ENCODE measurements at places on chromosomes 16 and 17.
A peak's percentile ranks its signal among the peaks of the same experiment; 100 is the strongest.

DNA sequence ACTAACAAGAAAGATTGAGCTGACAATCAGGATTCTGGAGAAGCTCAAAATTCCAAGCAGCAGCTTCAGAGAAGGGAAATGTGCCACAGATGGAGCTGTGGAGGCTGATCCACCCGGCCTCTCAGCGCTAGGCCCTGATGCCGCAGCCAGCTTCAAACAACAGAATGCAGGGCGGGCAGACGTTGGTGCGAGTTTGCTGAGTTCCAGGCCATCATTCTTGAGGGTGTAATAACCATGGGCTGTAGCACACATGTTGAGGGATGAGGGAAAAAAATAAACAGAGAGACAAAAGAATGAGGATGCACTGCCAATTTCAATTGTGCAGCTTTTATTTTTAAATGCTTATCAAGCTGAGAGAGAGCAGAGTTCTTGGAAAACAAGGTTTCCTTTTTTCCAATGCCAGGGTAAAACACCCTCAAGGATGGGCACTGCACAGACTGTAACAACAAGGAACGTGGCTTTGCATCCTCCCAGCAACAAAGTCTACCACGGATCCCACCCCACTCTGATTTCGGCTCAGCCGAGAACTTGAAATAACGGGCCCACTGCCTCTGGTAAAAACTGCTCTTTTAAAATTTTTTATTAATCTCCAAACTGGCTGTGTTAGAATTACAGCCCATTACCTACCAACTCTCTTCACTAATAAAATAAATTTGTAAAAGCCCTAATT lies 90.2 kb downstream of the SMG6 start:
- DNase-seq: peak; percentile 76

DNA sequence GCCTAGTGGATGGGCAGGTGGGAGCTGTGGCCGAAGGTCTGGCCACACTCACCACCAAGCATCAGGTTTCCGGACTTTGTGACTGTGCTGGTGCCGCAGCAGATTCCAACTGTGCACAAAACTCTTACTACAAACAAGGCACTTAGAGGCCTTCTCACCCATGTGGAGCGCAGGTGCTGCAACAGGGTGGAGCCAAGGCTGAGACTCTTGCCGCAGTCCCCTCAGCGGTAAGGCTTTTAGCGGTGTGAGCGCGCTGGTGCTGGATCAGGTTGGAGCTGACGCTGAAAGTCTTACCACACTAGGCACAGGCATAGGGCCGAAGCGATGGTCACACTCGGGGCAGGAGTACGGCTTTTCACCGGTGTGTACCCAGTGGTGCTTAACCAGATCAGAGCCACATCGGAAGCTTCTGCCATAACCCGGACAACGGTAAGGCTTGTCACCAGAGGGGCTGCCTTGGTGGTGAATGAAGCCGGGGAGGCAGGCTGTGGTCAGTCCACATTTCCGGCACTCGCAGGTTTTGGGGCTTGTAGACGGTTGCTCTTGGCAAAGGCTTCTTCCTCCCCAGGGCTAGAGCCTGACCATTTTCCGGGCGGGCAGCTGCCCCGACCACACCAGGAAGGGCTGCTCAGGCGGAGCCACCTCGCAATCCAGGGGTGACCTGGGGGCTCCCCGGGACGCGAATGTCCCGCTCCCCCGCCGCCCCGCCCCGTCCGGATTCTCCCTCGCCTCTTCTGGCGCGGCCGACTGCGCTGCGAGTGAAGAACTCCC lies 1.0 kb upstream of the ARMC5 start:
- no peak for DNase-seq

DNA sequence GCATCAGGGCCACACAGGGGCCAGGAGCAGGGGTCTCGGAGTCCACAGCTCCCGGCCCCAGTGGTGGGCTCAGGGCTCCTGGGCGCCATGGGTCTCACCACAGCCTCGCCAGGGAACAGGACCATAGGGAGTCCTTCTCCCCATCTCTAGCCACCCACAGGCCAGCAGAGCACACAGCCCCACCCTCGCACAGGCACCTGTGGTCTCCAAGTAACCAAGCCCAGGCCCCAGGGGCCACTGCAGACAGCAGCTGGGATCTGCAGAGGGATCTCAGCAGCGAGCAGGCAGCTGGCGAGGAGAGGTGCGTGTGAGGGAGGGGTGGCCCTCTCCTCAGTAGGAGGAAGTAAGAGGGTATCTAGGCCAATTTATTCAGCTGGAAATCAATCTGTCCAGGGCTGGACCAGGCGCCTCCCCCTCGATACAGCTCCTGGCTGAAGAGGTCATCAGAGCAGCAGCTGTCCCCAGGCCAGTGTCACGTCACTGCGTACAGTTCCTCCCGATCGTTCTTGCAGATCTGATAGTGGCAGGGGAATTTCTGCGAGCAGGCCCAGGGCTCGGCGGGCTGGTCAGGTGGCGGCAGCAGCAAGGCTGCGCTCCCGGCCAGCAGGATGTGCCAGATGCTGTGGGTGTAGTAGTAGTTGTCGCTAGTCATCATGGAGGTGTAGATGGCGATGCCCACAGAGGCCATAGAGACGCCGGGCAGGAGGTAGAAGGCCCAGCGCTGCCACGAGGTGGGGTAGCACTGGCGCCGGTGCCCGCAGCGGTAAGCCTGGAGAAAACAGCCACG lies 1.4 kb upstream of the MRPL28 start:
- DNase-seq: no peak

DNA sequence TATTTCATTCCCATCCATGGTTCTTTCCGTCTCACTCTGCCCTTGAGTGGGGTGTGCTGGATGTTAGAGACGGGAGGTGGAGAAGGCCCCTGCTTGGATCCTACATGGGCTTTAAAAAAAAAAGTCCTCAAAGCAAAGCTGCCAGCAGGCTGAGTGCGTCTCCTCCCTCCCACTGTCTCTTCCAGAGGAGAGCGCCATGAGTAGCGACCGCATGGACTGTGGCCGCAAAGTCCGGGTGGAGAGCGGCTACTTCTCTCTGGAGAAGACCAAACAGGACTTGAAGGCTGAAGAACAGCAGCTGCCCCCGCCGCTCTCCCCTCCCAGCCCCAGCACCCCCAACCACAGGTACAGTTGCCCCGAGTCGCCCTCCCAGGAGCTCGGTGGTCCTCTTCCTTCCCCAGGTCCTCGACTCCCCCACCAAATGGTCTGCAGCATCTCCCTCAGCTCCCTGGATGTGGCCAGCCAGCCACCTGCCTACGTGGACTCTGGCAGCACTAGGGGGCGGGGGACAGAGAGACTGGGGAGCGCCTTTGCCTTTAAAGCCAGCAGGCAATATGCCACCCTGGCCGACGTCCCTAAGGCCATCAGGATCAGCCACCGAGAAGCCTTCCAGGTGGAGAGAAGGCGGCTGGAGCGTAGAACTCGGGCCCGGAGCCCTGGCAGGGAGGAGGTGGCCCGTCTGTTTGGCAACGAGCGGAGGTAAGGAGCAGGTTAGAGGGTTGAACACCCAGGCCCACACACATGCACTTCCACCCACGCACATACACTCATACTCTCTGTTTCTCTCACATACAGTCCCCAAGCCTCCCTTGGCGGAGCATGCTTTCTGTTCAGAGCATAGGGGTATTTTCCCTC lies 68.2 kb downstream of the PLD6 start:
- no peak for DNase-seq

GRCh38 chr16:78844682-78845081 lies 745.2 kb downstream of the WWOX start:
- no peak for DNase-seq

DNA sequence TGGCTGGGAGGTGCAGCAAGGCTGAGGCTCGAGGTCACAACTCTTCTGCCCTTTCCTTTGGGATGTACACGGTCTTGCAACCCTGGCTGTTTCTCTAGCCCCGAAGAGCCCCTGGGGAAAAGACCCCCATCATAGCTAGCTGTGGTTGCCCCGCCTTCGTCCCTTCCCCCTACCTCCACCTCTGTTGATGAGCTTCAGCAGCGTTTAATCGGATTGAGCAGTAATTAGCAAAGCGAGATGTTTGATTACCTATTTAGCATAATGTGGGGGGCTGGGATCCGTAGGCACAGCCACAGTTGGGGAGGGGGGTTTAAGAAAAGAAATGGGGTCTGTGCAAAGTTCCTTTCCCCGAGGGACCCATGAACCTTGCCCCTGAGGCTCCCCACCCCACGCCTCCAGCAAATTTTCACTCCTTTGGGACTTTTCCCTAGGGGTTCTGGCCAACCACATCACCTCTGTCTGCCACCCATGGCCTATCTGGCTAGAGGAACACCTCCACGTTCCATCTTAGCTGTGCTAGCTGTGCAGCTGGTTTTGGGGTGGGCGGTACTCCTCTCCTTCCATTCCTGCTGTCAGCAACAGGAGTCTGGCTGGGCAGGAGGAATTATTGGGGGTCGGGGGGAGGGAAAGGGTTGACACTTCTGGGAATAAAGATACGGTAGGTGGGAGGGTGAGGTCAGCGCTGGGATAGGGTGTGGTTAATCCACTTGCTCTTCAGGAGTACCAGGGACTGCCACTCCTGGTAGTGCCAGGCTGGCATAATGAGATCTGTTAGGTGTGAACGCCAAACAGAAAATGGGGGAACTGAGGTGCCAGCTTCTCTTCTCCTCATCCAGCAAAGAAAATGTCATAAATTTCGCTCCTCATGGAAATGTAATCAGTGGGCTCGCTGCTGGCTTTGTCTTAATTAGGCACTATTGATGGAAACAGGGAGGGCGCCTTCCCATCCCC lies 1.3 kb upstream of the DNAH2 start:
- no peak for DNase-seq

DNA sequence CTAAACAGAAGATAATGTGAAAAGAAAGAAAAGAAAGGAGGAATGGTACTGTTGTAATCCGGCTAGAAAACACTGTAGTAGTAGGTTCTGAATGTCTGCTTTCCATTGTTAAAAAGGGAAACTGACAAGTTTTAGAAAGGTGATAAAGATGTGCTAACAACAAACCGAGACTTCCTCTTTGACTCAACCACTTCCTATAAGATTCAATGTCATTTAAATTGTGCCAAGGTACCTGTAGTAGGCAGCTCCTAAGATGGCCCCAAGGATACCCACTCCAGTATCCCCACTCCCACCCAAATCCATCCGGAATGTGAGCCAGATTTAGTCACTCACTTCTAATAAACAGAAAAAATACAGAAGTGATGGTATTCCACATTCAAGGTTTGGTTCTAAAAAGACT lies 31.2 kb downstream of the XYLT1 start:
- no peak for DNase-seq

GRCh38 chr16:307691-308312 lies 24.8 kb downstream of the PDIA2 start:
- DNase-seq: no peak

- DNase-seq: peak; percentile 27
Observed at GRCh38 chr16:1019231-1020090, 37.9 kb downstream of the SOX8 start.

DNA sequence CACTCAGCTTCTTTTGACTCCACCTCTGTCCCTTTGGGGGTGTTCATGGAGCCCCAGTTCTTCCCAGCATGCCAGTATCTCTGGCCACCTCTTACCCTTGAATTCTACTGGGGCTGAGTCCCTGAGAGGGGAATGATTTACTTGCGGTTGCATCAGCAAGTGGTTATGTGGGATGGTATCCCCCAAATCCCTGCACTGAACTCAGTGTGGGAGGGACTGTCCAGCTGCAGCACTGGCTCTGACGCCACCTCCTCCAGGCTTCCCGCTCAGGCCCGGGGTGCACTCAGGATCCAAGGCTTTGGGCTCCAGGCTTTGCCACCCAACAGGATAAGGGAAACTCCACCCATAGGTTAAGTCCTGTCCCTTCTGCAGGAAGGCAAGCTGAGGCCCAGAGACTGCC lies 21.1 kb upstream of the BRD7 start:
- peak; percentile 27 for DNase-seq

DNA sequence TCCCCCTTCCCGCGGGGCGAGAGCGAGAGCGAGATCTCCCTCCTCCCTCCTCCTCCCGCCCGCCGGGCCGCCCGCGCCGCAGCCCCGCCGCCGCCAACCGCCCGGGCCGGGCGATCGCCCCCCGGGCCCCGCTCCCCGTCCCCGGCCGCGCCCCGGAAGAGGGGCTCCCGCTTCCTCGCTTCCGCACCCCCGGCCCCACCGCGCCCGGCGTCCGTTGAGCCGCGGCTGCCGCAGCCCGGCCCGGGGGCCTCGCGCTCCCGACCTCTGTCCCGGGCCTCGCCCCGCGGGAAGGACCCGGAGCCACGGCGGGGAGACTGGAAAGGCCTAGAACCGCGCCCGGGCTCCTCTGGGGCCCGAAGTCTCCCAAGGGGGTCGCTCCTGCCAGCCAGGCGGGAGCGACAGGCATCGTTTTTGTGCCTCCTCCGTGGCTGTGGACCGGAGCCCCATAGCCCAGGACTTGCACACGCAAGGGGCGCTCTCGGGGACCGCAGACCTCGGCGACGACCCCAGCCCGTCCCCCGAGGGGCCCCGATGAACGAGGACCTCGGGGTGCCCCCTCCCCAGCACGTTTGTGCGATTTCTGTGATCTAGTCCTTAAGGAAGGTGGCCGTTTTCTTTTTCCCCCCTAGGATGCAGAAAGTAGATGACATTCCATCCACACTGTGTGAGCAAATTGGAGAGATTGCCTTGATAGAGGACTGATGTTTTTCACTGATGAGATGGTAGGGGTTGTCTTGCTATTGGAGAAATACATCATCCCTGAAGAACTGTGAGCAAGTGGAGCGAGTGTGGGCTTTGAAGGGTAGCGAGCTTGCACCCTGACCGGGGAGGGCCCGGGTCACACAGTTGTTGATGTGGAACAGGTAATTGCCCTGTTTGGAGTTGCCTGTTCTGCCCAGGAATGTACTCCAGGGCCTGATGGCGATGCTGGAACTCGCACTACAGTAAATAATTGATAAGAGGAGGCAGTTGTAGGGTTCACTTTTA lies 611 bp downstream of the BANP start:
- DNase-seq: peak; percentile 10

DNA sequence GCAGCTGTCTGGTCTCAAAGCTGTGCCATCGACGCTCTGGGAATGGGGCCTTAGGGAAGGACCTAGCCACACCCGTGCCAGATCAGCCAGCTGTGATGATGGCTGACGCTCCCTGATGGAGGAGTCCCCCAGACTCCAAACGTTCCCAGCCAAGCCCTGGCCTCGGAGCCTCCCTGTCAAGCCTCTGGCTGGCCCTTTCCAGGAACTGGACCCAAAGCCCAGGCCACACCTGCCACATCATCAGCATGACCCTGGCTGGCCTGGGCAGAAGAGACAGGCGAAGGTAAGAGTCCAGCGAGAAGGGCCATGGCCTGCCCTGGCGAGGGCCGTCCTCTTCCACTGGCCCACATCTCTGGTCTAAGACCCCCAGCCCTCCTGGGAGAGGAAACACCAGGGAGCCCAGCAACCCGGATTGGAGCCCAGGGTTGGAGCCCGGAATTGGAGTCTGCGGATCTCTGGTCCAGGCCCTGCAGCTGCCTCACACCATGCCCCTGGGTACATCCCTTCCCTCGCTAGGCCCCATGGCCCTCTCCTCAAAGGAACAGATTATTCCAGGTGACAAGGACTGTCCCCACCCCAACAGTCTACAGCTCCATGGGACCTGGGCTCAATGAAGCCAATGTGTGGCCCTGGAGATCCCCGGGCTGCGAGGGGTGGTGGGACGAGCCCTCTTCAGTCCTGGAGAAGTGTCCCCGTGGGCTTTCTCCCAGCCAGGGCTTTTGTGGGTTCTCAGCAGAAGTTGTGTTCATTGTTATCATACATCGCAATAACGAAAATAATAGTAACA lies 105.1 kb upstream of the TNRC6C start:
- no peak for DNase-seq

GRCh38 chr16:20102021-20102420 lies 28.3 kb upstream of the GPR139 start:
- no peak for DNase-seq
